ENCODE measurements at places on chromosomes 16 and 17. TPM values are rescaled to one million over a fixed set of nuclear protein-coding genes. Genes with fewer than 3 reads are reported as not detected.

RNF43 gene
- total RNA-seq = 84.2 TPM

CCL3 gene
- total RNA-seq = not detected

DLX4 gene
- total RNA-seq = 27.0 TPM

WDR90 gene
- 60.9 TPM for total RNA-seq

KRTAP2-3 gene
- 4.9 TPM for total RNA-seq

ENO3 gene
- total RNA-seq = 10.6 TPM

NDUFAB1 gene
- 83.4 TPM for total RNA-seq

TMIGD1 gene
- total RNA-seq = not detected

ABCA3 gene
- 14.6 TPM for total RNA-seq

All from Caco-2 (cell line).